ENCODE measurements at places on chromosomes 7 and 10.

DNA sequence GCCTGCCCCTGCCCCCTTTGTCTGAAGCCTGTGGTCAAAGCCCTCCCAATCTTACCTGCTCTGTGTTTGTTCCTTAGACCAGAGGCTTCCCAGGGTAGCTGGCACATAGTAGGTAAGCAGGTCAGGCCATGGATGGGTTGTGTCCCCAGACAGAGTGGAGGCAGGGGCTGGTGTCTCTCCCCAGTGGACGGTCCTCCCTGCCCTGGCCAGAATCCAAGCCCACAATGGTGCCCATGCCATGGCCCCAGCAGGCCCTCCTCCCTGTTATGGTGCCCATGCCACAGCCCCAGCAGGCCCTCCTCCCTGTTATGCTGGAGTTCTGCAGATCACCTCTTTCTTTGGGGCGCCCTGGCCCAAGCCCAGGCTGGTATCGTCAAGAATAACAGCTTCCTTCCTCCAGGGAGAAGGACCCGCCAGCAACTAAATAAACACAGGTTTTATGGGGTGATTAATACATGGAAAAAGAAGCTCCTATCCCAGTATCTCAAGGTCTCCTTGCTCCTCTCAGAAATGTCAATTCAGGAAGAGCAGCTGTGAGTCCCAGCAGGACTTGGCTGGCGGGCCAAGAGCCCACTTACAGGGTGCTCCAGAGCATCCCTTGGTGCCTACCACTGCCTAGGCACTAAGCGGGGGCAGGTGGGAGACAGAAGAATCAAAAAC lies 82.0 kb downstream of the NEURL1 start:
- DNase-seq: no peak

GRCh38 chr10:28951484-28951883 lies 274.2 kb downstream of the BAMBI start:
- no peak for DNase-seq

DNA sequence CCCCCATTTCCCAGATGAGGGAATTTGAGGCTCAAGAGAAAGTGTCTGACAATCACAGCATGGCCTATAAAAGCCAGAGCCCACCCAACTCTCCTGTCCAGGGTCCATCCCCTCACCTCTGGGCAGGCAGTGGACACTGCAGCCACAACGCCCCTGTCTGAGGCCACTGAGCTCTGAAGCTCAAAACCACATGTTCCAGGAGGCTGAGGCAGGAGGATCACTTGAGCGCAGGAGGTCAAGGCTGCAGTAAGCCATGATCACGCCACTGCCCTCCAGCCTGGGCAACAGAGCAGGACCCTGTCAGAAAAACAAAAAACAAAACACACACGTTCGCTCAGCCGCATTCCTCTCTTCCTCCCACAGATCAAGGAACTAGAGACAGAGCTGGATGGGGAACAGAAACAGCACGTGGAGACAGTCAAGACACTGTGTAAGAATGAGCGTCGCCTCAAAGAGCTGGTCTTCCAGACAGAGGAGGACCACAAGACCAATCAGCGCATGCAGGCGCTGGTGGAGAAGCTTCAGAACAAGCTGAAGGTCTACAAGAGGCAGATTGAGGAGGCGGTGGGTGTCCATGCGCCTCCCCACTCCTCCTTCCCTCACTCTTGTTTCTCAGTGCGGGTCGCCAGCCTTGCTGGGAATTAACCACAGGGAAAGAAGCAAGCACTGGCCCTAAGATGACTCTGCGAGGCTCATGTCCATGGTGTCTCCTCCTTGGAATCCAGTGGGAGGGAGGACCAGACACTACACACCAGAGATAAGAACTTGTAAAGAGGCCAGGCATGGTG lies 20.0 kb upstream of the ARPC1A start:
- no peak for DNase-seq

- DNase-seq: no peak
Measured at GRCh38 chr7:5590596-5591277, 167.1 kb upstream of the TNRC18 start.

DNA sequence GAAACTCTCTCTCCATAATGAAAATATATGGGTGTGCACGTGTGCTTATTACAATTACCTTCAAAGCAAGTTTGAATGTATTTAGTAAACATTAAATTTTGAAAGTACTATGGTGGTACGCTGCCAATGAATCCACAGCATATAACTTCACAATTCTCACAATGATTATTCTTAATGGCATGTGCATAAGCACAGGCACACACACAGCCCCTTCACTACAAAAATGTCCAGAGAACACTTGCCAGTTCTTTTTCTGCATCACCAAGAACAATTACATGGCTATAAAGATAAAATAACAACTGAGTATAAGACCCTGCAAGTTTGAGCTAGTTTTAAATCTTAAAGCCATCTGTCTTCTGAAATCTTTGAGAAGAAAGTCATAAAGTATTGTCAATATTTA lies 22.2 kb downstream of the SGCE start:
- DNase-seq: no peak

DNA sequence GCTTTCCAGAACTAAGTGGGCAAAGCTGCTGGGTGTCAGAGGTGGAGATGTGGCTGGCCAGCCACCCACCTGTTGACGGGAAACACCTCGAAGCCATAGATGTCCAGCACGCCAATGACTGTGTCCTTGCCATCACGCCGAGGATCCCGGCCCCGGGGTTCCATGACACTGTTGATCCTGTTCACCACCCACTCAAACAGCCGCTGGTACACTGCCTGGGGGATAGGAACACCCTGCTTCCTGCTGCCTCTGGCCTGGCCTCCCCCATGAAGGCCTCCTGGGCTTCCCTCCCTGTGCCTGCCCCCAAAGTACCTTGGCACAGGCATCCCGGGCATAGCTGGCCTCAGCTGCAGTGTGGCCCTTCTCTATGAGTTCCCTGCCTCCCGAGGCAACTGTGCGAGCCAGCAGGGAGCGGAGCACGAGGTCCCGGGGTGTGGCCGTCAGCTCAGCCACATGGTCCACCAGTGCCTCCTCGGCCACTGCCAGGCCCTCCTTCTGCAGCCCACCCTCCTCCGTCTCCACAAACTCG lies 8.2 kb downstream of the MYO1G start:
- no peak for DNase-seq

DNA sequence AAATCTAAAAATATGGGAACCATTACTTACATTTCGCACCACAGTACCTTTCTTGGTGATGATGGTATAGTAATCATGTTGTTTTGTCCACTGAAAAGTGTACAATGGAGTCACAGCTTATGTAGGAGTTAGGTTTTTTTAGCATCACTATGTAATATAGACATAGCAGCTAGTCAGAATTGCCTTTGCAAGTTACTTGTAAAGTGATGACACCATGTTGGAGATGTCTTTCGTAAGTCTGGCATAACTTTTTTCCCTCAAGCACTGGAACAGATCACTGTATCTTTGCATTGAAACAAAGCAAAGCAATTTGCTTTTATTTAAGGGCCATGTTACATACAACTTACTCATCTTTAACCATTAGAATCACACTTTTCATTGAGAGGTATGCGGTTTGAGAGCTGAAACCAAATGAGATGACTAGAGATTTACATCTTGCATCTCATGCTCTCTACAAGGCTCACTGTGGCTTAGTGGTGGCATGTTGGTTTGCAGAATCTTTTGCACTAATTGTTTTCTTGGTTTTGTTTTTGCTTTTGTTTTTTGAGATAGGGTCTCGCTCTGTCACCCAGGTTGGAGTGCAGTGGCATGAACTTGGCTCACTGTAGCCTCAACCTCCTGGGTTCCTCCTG lies 18.3 kb downstream of the UBN2 start:
- DNase-seq: no peak

DNA sequence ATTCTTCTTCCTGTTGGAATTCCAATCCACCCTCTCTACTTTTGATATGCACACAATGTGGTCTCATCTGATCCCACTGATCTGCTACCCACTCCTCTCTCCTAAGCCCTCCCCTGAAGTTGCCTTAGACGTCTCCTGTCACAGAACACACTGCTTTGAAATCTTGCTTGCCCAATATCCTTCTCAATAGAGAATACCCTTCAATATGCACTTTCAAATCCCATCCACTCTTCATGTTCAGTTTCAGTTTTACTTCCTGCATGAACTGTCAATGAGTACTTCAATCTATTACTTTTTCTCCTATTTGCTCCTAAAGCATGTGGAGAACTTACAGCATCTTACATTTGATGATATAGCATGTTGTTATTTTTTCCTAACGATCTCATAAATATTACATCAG lies 93.5 kb downstream of the UPF2 start:
- DNase-seq: no peak

DNA sequence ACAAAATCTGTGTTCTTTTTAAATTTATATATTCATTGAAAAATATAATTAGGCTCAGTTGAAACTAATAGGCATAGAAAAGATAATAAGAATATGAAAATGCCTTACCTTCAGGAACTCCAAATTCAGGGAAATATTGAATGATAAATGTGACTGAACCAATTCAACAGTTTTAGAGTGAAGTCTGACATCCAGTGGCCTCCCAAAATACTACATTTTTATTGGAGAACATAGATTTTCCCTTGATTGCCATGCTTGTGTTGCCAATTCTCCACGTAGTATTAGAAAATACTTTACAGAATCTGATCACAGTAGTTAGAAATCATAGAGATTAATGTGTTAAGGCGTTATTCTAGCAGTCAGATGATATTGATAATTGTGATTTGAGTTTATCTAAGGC lies 1246.7 kb downstream of the GATA3 start:
- DNase-seq: no peak

- no peak for DNase-seq
Measured at GRCh38 chr10:89677341-89677740, 24.0 kb upstream of the KIF20B start.

- DNase-seq: no peak
Measured at GRCh38 chr10:34299105-34299611, 515.9 kb downstream of the PARD3 start.

DNA sequence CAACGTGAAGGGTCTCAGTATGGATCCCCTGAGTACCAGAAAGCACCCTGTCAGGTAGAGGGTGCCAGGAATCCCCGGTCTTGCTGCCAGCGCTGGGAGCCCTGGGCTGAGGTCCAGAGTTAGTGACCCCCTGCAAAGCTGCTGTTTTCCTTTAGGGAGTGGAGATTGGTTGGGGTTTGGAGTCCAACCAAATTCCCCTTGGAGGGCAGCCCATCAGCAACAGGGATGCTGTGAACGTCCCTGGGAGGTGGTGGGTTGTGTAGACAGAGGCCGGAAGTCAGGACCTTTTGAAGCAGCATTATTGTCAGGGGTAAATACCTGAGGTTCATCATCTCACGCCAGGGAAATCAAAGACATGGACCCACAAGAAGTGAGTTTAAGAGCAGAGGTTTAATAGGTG lies 104.2 kb downstream of the COL26A1 start:
- DNase-seq: no peak

DNA sequence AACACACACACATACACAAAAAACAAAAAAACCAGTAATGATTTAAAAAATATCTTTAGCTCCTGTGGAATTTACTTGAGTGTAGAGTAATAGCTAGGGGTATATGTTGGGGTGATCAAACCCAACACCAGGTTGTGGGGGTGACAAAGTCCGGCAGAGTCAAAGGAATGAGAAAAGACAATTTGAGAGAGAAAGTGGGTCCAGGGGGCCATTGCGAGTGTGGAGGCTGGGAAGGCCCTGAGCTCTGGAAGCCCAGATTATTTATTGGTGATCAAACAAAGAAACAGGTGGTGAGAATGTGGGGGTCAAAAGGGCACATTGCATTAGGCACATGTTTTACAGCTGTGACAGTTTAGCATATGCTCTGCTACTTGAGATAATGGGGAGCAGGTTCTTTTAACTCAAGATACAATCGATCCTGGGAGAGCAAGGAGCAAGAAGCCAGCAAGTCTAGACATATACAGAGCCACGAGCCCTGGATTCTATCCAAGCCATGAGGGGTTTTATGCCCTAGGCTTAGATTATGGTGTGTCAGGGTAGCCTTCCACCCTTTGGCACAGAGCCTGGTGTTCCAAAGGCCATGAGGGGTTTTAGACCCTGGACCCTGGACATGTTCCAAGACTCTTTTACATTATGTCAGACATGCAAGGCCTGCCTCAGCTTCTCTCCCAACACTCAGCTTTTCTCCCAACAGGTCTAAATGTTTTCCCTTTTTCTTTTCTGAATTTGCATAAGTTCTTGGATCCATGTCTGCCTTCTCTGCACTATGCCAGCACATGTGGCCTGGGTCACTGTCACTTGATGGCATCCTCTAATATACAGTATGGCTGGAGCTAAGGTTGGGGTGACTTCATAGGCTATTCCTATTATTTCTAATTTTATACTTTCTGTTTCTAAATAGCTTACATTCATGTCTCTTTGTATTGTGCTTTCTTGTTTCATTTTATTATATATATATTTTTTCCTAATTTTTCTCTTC lies 48.6 kb upstream of the MKI67 start:
- no peak for DNase-seq

GRCh38 chr10:25261110-25261509 lies 86.3 kb downstream of the GPR158 start:
- no peak for DNase-seq

- no peak for DNase-seq
Measured at GRCh38 chr10:21238044-21238443, 287.4 kb downstream of the SKIDA1 start.

DNA sequence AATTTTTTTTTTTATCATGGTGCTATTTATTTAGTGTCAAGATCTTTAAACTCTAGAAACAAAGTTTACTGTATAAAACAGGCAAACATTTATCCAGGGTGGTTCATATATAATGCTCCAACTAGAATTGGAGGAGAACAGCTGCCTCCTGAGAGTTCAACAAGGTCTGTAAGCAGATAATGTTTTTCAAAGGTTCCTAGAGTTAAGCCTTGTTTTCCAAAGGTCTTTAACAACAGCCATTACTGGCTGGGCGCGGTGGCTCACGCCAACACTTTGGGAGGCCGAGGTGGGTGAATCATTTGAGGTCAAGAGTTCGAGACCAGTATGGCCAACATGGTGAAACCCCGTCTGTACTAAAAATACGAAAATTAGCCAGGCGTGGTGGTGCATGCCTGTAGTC lies 316.7 kb downstream of the CCDC3 start:
- DNase-seq: no peak

GRCh38 chr10:121409466-121410104 lies 188.7 kb downstream of the FGFR2 start:
- peak; percentile 43 for DNase-seq

DNA sequence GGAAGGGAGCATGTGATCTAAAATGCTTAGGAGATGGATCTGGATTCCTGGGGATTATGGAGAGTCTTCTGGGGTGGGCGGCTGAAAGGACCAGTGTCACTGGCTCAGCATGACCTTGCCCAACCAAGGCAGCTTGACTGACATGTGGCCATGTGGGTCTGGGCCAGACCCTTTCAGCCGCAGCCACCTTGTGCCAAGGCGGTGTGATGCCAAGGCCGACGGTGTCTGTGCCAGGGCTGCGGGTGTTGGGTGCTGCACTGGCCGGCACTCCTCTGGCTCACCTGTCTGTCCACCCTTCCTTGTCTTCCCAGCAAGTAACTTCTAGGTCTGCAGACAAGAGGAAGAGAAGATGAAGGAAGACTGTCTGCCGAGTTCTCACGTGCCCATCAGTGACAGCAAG lies 8.8 kb downstream of the DEPP1 start:
- DNase-seq: no peak

- DNase-seq: no peak
Measured at GRCh38 chr10:125599194-125599593, 83.8 kb downstream of the TEX36 start.

- no peak for DNase-seq
Measured at GRCh38 chr10:129764901-129765663, 199.0 kb downstream of the EBF3 start.

- no peak for DNase-seq
Measured at GRCh38 chr10:123402656-123403055, 248.5 kb downstream of the BUB3 start.
